ENCODE measurements at places on chromosomes 6 and 20.

- DNase-seq = no peak
Observed at GRCh38 chr6:107956586-107957307, 1.3 kb downstream of the SEC63 start.

DNA sequence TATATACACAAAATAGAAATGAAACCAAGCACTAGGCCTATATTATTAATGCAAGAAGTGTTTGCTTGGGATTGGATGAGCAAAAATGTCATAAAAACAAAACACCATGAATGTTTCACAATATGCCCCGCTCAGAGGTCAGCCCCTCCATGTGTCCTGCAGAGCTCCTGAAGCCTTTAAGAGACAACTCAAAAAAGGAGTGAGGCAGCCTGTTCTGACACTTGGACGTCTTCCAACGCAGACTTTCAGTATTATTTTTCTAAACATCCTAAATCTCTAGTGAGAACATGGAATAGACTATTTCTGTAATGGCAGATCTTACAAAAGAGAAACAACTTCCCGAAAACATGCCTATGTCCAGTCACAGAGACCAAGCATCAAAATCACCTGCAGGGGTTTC is 322.6 kb downstream of the PRKN start:
- DNase-seq = no peak

GRCh38 chr6:26199773-26200764 is 112.8 kb downstream of the HFE start:
- peak; percentile 90 for DNase-seq

- no peak for DNase-seq
Observed at GRCh38 chr6:154898821-154899220, 96.3 kb upstream of the TIAM2 start.

DNA sequence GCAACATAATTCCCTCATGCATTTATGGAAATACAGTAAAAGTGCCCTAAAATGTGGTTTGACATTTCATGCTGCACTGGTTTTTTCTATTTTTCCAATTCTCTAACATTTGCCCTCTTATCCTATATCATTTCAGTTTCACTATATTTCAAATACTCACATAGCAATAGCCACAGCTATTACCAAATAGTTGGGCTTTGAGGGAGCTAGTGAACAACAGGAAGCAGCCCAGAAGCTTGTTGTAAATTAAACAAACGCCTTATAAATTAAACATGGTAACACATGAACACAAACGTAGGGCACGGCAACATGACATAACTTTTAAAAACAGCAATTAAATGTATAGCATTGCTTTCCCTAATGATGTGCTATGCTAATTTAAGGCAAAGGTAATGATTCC is 469.0 kb downstream of the CDC5L start:
- no peak for DNase-seq

DNA sequence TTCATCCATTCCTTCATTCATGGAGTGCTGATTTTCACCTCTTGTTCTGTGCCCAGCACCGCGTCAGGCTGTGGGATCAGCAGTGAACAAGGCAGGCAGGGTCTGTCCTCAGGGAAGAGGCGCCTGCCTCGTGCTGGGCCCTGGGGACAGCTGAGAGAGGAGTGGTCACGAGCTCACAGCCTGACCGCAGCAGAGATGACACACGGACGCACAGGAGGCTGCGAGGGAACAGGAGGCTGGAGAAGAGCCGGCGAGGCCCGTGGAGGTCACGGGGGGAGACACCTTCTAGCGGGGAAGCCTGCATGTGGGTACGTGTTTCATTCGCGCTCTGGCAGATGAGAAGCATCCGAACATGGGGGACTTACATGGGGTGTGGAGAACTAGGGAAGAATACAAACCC is 27.5 kb downstream of the PXDC1 start:
- DNase-seq = no peak

DNA sequence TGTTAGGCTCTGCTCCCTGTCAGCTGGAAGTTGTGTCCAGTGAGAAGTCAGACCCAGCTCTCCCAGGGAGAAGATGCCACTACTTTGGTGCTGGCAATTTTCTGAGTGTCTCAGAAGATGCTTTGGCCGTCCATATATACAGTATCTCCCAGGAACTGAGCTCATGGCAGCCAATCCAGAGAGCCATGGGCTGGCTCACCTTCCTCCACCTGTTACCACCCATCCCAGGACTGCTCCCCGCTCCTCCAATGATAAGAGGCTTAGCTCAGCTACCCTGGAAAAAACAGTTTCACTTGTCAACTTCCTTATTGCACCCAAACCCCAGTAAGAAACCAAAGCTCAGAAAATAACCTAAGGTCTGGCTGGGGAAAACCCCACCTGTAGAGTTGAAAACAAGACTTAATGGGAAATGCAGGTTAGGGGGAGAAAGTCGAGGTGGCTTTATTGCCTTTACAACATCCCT is at the start of gene BNIP5:
TSS of gene BNIP5 (minus strand) at position 110 of the 463 bp plus-strand sequence. CDS start 6,198 bp downstream, outside the sequence.
- DNase-seq = no peak

DNA sequence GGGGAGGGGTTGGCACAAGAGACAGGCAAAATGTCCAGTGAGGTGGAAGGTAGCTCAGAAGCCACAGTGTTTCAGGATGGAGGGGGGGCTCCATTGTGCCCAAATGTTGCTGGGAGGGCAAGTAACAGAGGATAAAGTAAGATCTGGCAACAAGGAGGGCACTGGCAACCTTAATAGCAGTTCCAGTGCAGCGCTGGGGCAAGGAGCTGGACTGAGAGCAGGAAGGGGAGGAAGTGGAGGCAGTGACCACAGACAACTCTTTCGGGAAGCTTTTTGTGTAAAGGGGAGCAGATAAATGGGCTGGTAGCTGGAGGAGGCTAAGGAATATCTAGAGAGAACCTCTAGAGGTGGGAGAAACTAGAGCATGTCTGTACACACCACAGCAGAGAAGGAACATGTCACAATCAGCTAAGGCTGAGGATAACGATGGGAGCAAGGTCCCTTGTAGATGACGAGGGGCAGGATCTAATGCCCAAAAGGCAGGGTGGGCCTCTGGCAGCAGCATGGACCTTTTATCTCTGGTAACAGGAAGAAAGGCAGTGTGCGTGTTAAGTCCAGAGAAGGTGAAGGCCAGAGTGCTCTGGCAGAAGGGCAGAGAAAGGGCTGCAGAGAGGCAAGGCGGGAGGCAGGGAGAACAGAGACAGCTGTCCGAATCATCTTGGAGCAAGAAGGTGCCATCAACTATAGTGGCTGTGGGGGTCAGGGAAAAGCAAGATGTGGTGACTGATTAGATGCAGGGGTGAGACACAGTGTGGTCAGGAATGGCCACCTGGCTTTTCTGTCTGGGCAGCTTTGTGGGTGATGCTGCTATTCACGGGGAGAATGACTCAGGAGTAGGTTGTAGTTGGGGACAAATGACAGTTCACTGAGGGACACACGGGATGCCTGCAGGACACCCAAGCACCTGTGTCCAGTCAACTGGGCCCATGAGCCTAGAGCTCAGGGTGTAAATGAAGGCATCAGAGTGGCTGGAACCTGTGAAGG is 17.4 kb downstream of the TMEM242 start:
- DNase-seq = no peak

GRCh38 chr6:13491538-13491937 is 4.1 kb upstream of the GFOD1 start:
- no peak for DNase-seq

GRCh38 chr20:57959589-57959988 is 249.8 kb upstream of the PMEPA1 start:
- DNase-seq = no peak

DNA sequence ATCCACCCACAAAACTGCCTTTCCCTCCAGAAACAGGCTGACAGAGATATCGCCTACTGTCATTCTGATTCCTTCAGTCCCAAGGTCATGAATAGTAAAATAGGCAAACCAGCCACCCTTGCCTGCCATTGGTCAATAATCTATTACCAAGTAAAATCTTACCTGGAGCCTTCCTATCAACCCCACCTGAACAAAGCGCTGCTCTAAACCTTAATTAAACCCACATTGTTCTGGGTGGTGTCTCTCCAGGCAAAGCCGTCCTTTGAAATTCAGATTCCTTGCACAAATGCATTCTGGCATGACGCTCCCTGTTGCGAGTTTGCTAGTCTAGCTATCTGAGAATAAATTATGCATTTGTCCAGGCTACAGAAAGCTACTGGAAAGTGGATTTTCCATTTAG is 291.6 kb upstream of the ECI2 start:
- no peak for DNase-seq

DNA sequence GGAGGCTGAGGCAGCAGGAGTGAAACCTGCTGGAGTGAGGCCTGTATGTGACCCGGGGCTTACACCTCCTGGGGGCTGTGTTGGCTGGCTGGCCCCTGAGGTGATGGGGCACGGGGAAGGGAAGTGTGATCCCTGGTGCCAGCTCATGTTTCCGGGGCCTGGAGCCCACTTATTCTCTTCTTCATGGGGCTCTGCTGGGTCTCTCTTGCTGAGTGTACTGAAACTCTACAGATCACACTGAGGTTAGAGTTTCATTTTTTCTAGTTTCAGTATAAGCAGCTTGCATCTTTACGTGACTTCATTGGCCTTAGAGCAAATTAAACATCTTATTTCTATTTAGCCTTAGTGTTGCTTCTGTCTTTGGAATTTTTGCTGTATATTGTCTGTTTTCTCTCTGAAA is 96.2 kb downstream of the ANKS1A start:
- DNase-seq = no peak

- no peak for DNase-seq
Observed at GRCh38 chr20:42441196-42441863, 748.4 kb downstream of the PTPRT start.

- DNase-seq = peak; percentile 56
Observed at GRCh38 chr20:478949-479429, 16.7 kb upstream of the TBC1D20 start.

DNA sequence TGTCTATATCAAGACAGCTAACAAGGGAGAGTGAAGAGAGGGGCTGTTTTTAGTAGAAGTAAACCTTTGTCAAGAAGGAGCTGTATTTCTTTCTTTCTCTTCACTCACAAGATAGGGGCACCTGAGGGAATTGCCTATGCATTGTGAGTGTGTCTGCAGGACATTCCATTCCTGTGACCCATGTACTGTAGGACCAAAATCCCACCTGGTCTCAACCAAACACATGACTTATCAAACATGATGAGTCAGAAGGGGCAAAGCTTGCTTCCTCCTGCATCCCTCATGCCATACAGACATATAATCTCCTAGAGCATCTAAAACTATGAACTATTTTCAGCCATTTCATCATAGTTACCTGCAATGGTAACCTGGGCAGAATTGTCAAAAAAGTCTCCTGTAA is 21.8 kb downstream of the PKHD1 start:
- no peak for DNase-seq

GRCh38 chr6:16163535-16164300 is 34.8 kb downstream of the MYLIP start:
- no peak for DNase-seq

DNA sequence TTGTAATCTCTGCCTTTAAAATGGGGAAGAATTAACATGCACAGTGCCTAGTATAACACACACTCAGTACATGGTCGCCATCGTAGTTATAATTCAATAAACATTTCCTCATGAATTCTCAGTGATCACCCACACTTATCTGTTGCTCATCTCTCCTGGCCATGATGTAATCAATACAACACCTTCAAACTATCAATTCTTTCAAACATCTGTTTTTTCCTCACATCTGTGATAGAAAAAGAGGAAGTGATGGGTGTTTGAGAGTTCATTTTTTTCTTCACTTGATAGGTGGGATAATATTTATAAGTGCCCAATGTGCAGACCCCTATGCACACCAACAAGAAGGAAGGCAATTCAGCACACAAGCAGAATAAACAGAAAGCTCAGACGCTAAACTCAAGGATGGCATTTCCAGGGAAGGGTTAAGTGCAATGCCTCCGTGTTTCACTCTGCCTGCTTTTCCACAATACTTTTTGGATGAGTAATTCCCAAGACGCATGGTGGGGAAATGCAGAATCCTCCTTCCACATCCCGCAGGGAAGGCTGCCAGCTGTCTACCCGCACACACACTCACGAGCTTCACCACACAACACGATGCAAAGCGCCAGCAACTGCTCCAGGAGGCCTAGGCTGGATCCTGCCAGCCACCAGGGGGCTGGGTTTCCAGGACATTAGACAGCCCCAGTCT is 100.3 kb downstream of the GMPR start:
- DNase-seq = peak; percentile 5

- DNase-seq = no peak
Observed at GRCh38 chr6:50819466-50819903, 814 bp downstream of the TFAP2B start.

DNA sequence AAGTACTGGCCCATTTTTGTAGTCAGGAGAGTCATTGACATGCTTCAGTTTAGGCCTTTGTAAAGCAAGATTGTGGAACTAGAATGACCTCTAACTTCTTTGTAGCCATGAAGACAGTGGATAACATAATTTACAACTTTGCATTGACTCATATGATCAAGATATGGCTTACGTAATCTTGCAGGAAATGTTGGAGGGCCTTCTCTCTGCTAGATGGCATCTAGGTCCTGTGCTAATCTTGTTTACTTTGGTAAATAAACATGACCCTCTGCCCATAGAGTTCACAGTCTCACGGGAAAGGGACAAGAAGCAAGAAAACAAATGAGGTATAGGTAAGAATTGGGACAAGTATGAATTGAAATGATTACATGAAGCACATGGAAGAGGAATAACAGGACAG is 355.2 kb upstream of the ARID1B start:
- DNase-seq = no peak

DNA sequence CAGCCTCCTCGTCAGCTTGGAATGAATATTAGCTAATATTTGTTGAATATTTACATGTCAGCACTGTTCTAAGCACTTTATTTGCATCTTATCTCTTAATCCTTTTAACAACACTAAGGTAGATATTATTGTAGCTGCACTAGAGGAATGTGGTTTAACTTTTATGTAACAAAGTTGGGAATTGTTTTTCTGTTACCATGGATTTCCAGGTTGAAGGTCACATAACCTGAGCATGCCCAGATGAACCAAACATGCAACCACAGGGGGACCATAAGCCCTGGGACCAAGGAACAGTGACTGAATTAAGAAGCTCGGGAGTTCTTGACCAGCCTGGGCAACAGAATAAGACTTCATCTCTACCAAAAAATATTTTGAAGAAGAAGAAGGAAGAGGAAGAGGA is 29.1 kb upstream of the YWHAB start:
- DNase-seq = no peak

DNA sequence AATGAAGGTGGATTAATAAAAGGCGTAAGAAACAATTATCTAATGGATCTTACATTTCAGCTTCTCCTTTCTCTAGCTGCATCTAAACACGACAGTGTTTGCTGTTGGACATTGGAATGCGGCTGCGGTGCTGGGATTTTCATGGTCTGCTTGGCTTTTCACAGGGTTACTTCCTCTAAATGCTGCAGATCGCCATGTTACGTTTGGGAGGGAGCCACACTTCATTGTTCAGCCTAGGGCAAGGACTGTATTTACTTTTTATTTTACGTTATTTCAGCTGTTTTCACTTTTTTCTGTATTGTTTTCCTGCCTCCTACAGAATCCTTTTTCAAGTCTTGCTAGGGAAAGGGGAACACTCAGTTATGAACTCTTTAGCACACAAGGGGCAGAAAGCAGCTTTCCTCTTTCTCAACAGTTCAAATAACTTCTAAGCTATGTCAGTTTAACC is 97.9 kb upstream of the MTHFD1L start:
- DNase-seq = no peak

DNA sequence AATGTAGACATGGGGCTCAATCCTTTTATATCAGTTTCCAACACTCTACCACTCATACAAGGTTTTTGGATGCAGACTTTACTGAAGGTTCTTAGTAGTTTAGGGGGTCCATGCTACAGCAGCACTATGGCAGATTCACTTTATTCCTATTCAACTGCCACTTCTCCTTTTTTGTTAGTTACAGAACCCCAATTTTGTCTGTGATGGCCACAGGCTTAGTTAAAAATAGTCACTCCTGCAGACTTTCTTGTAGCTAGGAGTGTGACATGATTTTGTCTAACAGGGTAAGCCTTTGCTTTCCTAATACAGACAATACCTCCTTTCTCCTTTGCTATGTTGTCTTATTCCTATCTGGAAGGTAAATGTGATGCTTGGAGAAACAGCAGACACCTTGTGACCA is 90.0 kb upstream of the SLC24A3 start:
- DNase-seq = no peak

All from NCI-H146 (cell line).